ENCODE measurements at places on chromosomes 16 and 17.

- peaks cover 10% of the 10 kb centered on the region for H3K27me3 ChIP-seq
- peak overlapping the region; percentile 72 for H3K4me3 ChIP-seq
- peaks cover 10% of the 10 kb centered on the region for H3K4me1 ChIP-seq
Observed at GRCh38 chr17:32875923-32876416, 954 bp downstream of the MYO1D start.

DNA sequence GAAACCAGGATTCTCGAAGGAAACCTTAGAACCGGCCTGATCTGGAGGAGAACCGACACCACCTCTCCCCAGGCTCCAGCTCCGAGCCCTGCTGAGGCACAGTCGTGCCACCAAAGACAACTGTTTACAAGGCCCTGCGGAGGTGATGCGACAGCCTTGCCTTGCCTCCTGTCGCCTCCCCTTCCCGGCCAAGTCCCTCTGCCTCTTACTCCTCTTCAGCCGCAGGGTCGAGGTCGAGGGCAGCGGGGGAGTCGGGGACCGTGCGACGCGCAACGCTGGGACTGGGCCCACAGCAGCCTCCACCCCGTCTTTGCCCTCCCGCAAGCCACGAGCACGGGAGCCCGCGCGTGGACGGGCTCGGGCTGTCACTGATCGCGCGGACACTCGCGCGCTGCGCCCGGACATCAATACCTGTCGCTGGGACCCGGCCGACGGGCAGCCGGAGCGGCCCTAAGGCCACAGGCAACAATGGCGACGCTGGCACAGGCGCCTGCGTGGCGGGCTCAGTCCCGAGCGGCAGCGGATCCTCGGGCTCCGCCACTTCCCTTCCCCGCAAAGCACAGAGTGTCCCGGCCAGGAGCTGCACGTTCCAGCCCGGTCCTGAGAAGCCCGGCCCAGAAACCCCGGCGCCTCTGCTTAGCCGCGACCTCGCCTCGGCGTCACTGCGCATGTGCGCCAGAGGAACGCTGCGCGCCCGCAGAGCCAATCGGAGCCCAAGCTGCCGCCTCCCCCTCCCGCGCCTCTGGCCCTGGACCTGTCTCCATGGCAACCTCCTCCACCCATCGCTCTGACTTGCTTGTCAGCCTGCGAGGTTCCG lies at the start of gene ZNF287:
Gene ZNF287, minus strand, starts transcription at position 664 of the 817 bp plus-strand sequence. CDS start 1,473 bp downstream, outside the sequence.
- peaks cover 5% of the 10 kb centered on the region for H3K36me3 ChIP-seq
- H3K27ac ChIP-seq, result no peak within 1 kb of the TSS
- peaks cover 7% of the 10 kb centered on the region for H3K4me1 ChIP-seq
- peak; percentile 77 for DNase-seq

DNA sequence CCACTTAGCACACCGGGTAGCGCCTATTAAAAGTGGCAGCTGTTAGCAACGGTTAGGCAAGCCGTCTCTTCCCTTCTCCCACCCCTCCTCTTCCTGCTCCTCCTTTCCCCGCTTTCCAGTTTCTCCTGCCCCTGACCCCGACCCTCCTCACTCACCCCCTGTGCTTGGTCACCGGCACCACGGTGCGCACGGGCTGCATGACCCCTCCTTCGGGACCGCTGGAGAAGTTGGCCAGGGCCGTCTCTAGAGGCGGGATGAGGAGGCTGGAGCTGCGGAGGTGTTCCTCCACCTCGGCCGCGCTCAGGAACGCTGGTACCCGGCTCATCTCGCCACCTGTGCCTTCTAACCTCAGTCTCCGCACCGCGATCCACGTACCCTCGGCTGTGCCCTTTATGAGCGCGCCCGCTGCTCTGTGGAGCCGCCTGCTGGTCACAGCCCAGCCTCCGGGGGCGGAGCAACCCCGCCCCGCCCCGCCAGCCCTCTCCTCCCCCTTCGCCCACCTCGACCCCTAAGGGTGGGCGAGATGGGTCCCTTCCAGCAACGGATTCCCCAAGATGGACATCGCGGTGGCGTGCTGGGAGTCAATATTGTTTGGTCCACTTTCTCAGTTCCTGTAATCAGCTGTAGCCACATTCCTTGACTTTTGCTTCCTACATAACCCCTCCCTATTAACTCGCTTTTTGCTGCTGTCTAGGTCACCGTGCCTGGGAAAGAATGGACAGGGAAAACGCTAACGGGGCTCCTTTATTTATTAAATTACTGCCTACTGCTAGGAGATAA lies at the start of gene CRYM:
Gene CRYM, minus strand, starts transcription at position 364 of the 780 bp plus-strand sequence. Its CDS starts 39 bp downstream, at position 325.
- H3K27ac ChIP-seq, result no peak within 1 kb of the TSS
- H3K27me3 ChIP-seq, result peaks cover 72% of the 10 kb centered on the region
- no peak for DNase-seq
- H3K4me3 ChIP-seq, result no peak within 1 kb of the TSS
- peaks cover 7% of the 10 kb centered on the region for H3K4me1 ChIP-seq
- no peaks in the 10 kb centered on the region for H3K36me3 ChIP-seq

- H3K4me1 ChIP-seq, result peaks cover 2% of the 10 kb centered on the region
- H3K4me3 ChIP-seq, result no peak overlapping the region
- H3K27ac ChIP-seq, result no peak overlapping the region
- H3K36me3 ChIP-seq, result no peaks in the 10 kb centered on the region
- no peak for DNase-seq
Observed at GRCh38 chr17:29010129-29010528, 4.3 kb upstream of the SEZ6 start.

DNA sequence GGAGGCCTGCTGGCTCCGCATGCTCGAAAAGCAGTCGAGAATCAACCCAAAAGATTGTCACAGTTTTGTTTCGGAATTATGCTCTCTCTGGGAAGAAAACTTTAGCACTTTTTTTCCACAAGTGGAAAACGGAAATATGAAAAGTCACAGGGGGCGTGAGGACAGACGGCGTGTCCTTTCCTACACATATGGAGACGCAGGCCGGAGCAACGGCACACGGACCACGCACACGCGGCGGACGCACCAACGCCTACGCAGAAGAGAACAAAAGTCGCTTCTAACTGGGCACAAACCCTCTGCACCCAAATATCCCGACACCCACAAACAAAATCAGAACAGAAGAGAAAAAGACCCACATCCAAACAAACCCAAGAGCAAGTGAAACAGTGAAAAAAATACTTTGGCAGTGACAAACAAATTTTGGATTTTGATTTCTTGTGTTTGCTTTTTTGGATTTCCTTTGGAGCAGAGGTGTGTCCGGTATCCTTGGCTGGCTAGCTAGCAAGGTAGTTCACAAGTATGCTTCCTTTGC lies 9.3 kb upstream of the PABPN1L start:
- H3K4me3 ChIP-seq, result no peak overlapping the region
- DNase-seq, result no peak
- H3K27me3 ChIP-seq, result no peaks in the 10 kb centered on the region
- H3K36me3 ChIP-seq, result no peaks in the 10 kb centered on the region
- H3K27ac ChIP-seq, result no peak overlapping the region
- no peaks in the 10 kb centered on the region for H3K4me1 ChIP-seq

DNA sequence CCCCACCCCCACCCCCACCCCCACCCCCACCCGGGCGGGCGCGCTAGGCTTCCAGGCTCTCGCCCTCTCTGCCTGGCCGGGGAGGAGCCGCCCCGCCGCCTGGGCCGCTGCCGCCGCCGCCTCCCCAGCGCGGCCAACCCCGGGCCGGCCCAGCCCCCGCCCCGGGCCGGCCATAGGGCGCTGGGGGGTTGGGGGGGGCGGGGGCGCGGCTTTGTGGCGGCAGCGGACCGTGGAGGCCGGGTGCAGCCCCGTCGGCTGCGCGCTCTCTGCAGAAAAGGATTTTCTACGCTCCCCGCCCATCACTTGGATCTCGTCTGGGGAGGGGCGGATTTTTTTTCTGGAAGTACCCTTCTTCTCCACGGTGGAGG lies 230.9 kb downstream of the MRTFB start:
- peaks cover 6% of the 10 kb centered on the region for H3K4me1 ChIP-seq
- no peaks in the 10 kb centered on the region for H3K27me3 ChIP-seq
- H3K4me3 ChIP-seq, result peak overlapping the region; percentile 75
- DNase-seq, result no peak
- no peaks in the 10 kb centered on the region for H3K36me3 ChIP-seq
- H3K27ac ChIP-seq, result peak overlapping the region; percentile 33

DNA sequence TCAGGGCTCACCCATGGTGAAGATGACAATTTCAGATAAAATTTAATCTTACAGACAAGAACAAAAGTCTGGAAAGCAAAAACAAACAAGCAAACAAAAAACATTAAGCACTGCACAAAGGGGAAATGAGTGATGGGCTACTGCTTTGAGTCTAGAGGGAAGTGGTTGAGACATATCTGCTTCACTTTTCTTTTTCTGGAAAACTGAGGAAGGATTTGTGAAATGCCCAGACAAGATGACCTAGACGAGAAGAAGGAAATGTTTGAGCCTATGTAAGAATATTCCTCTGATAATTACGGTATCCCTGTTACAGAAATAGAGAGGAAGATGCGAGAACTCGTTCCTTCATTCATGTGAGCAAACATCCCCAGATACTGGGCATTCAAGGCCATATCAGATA lies 11.5 kb upstream of the HYDIN start:
- DNase-seq, result no peak
- no peak overlapping the region for H3K27ac ChIP-seq
- no peaks in the 10 kb centered on the region for H3K4me1 ChIP-seq
- no peaks in the 10 kb centered on the region for H3K27me3 ChIP-seq
- H3K4me3 ChIP-seq, result no peak overlapping the region
- H3K36me3 ChIP-seq, result no peaks in the 10 kb centered on the region

Data from astrocyte (in vitro differentiated cells and primary cell).